ENCODE measurements at places on chromosomes 1 and 21.
A peak's percentile ranks its signal among the peaks of the same experiment; 100 is the strongest.

- no peak for DNase-seq
Measured at GRCh38 chr21:37915497-37915911, 753 bp downstream of the KCNJ6 start.

- DNase-seq, result no peak
Measured at GRCh38 chr1:201665036-201665435, 126.1 kb downstream of the NAV1 start.

GRCh38 chr1:48649880-48650279, 126.8 kb downstream of the BEND5 start:
- no peak for DNase-seq

DNA sequence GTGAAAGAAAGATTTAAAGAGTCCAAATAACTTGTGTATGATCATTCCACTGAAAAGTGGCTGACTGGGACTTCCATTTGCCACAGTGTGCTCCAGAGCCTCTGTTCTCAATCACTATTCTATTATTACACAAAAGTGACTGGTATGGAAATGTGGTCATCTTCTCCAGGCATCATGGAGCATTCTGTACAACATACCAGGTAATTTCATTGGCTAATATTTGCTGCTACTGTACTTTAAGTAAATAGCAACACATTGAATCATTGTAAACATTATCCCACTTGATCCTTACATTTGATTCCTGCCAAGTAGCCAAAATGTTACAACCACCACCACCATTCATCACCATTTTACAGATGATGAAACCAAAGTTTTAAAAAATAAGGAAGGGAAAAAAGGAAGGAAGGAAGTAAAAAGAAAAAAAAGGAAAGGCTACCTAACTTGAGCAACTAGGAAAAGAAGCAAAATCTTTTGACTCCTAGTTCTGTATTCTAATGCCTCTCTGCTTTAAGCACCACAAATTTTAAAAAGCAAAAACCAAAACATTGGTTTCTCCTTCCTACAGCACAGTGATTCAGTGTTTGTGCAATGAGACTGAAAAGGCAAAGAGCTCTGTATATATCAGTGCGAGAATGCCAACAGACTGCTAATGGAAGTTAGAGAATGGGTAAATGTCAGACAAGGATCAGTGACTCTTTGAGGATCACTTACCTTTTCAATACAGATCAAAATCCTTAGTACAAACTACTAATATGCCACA, 361.4 kb upstream of the PTBP2 start:
- DNase-seq, result no peak

- no peak for DNase-seq
Measured at GRCh38 chr1:148160048-148160342, 7.9 kb upstream of the NBPF11 start.

GRCh38 chr1:40252601-40253000, 4.9 kb downstream of the TMCO2 start:
- DNase-seq, result no peak

DNA sequence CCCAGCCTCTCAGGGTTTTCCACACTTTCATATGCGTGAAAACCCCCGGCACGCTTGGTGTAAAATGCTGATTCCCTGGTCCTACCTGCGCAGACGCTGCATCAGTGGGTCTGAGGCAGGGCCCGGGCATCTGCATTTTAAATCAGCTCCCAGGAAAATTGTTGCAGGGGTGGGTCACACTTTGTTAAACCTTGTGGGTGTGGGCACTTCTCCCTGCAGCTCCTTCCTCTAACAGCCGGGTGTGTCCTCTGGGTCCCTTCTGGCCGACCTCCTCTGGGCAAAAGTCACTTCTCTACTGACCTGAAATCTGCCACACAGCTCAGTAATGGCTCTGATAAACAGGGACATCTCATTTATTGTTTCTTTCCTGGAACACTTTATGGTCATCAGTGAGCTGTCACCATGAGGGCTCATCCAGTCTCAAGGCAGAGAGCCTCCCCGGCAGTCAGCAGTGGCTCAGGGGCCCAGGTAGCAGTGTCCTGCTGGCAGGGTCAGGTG, 52.8 kb upstream of the TMPRSS2 start:
- DNase-seq, result no peak

DNA sequence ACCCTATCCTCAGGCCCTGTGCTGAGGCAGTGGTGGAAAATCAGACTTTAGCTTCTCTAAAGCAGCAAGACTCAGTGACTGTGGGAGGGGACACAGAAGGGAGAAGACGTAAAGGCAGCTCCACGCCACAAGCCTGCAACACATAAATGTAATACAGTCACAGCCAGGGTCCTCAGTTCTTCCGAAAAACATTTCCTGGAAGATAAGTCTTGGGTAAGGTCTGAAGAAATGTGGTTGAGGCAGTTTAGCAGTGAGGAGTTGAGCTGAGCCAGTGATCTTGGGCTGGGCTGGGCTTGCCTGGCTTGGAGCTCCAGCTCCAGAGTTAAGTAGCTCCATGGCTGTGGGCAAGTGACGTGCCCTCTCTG, 127.8 kb upstream of the ADAR start:
- DNase-seq, result no peak

GRCh38 chr1:172980456-172980855, 70.3 kb downstream of the TNFSF18 start:
- DNase-seq, result no peak

DNA sequence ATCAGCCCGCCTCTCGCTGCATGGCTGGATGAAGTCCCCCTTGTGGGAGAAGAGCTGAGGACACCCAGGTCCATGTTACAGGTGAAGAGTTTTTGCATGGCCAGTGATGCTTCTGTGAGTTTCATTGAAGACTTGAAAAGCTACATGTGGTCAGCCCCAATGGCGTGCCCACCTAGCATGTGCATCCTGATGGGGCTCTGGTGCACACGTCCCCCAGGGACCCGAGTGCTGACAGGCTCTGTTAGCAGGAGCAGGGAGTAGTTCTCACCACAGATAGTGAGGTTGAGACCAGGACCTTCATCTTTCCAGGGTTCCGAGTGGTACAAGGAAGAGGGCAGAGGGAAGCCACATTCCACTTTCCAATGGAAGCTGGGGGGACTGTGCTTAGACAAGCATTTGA, 184.8 kb upstream of the C1orf174 start:
- no peak for DNase-seq

DNA sequence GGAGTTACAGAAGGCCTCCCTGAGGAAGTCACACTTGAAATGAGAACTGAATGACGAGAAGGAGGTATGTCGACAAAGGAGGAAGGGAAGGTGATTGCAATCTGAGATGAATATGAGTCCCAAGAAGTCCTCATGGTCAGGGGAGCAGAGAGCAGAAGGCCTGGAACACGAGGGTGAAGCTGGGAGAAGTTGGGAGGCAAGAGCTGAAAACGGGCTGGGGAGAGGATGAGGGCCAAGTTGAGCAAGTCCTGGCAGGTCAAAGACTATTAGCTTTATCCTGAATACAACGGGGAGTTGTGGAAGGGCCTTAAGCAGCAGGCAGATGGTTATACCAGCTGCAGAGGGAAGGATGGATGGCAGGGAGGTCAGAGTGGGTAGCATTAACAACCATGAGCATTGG, 89.5 kb downstream of the KCNJ15 start:
- no peak for DNase-seq

DNA sequence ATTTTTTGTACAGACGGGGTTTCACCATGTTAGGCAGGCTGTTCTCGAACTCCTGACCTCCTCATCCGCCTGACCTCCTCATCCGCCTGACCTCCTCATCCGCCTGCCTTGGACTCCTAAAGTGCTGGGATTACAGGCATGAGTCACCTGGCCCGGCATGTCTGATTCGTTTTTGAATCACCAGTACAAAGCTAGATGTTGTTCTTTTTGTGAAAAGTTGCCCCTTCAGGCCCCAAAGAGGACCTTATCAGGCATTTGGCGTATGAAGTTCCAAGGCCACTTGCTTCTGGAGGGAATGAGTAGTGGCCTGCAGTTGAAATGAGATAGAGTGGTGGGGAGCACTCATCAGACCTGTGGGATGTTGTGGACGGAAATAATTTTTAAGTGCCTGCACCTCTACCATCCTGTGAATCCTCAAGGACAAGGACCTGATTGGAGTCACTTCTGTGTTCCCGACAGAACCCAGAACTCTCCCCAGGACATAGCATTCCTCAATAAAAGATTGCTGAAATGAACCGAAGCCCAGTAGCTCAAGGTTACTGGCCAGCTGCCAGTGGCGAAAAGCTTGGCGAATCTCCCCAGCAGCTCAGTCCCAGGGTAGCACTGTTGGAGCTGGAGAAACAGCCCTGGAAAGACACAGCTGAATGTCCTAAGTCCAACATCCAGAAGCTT, 50.1 kb downstream of the NDUFS5 start:
- DNase-seq, result no peak

GRCh38 chr1:206892351-206892984, 4.8 kb upstream of the IL24 start:
- DNase-seq, result no peak

DNA sequence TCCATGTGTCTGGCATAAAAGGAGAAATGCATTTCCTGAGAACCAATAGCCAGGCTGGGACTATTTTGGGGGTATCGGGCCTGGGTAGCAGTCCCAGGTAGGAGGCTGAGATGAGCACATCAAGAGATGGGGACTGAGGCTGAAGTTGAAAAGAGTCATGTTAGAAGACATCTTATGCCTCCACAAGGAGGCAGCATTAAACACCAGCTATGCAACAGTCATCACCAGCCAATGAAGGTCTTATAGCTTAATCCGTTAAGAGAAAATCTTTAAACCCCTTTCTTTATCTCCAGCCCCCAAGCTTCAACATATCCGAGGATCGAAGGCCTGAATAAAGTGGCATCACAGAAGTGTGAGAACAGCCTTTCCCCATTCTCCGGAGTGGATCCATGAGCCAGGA, 640.7 kb upstream of the PTBP2 start:
- no peak for DNase-seq

DNA sequence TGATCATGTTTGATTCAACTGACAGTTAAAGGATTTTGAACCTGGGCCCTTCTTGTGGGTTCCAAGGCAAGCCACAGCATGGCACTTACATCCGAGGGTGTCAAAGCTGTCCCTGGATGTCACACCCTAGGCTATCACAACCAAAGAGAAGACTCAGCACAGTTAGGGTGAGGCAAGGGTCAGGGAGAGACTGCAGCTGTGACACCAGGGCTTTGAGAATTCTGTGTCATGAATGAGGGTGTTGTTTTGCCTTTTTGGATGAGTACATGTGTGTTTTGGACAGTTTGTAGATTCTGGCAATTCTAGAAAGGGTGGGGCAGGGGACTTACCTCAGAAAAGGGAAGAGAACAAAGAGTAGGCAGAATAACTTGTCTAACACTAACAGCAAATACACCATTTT, 37.8 kb upstream of the ZNF326 start:
- no peak for DNase-seq

GRCh38 chr1:74502432-74502831, 10.0 kb downstream of the LRRC53 start:
- DNase-seq, result no peak

- no peak for DNase-seq
Measured at GRCh38 chr1:18945401-18945849, 11.1 kb downstream of the IFFO2 start.

DNA sequence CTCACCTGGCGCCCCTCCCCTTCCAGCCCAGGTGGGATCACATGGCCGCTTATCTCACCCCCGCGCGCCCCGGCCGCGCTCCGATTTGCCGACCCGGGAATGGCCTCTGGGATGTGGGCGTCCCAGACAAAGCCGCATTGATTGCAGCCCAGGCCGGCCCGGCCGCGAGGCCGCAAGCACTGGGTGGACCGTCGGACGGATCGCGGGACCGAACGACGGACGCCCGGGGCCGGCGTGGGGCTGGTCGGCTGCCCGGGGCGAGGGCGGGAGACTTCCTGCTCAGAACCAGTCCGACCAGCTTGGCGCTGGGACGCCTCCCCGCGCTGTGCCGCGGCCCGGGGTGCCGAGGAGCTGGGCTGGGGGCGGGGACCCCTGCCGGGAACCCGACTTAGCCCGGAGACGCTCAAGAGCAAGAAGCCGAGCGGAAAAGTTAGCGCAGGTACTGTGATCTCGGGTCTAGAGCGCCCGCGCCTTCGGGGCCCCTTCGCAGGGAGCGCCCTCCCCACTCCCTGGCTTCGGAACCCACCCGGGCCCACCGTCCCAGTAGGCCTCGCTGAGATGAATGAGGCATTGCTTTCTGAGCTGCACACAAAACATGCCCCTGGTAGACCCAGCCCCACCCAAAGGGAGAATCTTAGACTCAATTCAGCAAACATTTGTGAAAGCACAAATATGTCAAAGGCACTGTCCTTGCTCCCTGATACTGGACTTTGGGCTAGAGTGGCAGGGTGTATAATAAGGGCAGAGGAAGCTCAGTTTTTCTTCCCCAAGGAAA, 415 bp upstream of the LAD1 start:
- DNase-seq, result no peak

- DNase-seq, result no peak
Measured at GRCh38 chr1:32948390-32948722, 16.3 kb downstream of the RNF19B start.

DNA sequence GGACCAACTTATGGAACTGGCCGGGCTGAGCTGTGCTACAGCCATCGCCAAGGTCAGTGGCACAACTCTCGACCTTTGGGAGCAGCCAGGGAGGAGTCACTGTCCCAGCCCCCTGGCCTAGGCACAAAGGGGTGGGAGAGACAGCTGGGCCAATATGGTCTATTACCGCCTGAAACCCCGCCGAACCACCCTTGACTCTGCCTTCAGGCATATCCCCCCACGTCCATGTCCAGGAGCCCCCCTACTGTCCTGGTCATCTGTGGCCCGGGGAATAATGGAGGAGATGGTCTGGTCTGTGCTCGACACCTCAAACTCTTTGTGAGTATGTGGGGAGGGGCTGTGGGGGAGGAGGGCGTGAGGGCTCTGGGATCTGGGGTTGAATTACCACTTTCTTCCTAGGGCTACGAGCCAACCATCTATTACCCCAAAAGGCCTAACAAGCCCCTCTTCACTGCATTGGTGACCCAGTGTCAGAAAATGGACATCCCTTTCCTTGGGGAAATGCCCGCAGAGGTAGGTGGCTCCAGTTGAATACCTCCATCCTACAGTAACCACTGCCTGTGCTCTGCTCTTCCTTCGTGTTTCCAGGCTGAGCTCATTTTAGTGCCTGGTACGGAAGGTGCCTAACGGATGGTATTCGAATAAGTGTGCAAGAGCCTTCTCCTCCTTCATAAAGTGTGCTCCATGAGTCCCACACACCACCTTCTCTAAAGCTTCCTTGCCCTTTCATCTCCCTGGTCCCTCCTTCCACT, 758 bp downstream of the NAXE start:
- DNase-seq, result no peak

GRCh38 chr1:42784946-42785693, at the start of gene TMEM269:
TSS of gene TMEM269 (plus strand) at chr1:42784991. CDS start at chr1:42789894, 4,903 bp downstream.
- DNase-seq, result peak; percentile 20

- DNase-seq, result no peak
Measured at GRCh38 chr1:8822373-8823294, 5.2 kb upstream of the RERE start.

DNA sequence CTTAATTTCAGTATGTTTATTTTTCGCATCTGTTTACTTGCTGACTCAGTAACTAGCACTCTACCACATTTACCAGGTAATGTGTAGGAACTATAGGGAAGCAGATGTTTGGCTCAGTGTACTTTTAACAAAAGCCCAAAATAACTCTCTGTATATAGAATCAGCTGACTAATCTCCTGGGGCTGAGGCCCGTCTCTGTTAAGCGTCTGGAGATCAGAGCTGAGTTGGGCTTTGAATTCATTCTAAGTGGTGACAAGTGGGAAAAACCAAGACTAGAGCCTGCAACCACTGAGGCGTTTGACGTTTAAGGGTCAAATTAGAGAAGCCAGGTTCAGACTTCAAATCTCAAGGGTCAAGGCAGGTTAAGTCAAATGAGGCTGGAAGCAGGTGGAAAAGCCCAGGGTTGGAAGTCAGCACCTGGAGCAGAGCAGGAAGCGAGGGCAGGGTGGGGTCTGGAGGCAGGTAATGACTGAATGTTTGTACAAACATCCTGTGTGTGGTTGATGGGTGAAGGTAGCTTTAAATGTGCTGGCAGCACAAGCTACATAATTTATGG, 56.8 kb upstream of the LYST start:
- DNase-seq, result peak; percentile 40

- no peak for DNase-seq
Measured at GRCh38 chr1:78101514-78101913, 55.7 kb downstream of the GIPC2 start.
